A549 treated with DMSO at 1 μM for 4 hours (cell line): ENCODE measurements at places on chromosomes 3 and 15. TPM values are rescaled to one million over a fixed set of nuclear protein-coding genes. Genes with fewer than 3 reads are reported as not detected.

The ACTR8 gene
- 14.9 to 19.0 TPM (median 16.7 TPM) in 5 replicates for total RNA-seq

The ULK4 gene
- total RNA-seq: 4.0 to 10.2 TPM (median 5.2 TPM) in 5 replicates

The CCK gene
- total RNA-seq: 1.4 to 2.2 TPM (median 1.6 TPM) in 5 replicates

The IL5RA gene
- total RNA-seq: not detected in 5 replicates

The CISH gene
- 0.48 to 0.75 TPM (median 0.70 TPM) in 5 replicates for total RNA-seq

The QTRT2 gene
- total RNA-seq: 25.5 to 29.7 TPM (median 28.7 TPM) in 5 replicates

The EEFSEC gene
- 7.8 to 9.8 TPM (median 9.5 TPM) in 5 replicates for total RNA-seq

The NR1I2 gene
- not detected in 5 replicates for total RNA-seq

The ROPN1B gene
- not detected in 5 replicates for total RNA-seq

The ACAN gene
- total RNA-seq: 0.15 to 0.28 TPM (median 0.21 TPM) in 5 replicates

The SENP8 gene
- total RNA-seq: 0.92 to 1.9 TPM (median 1.8 TPM) in 5 replicates

The DIPK2A gene
- 6.4 to 9.6 TPM (median 7.8 TPM) in 5 replicates for total RNA-seq

The RFC4 gene
- total RNA-seq: 44.5 to 64.4 TPM (median 48.4 TPM) in 5 replicates

The SCN5A gene
- 0.57 to 1.3 TPM (median 0.92 TPM) in 5 replicates for total RNA-seq

The IQCB1 gene
- total RNA-seq: 10.3 to 12.1 TPM (median 11.6 TPM) in 5 replicates

The TM4SF1 gene
- total RNA-seq: 1,538 to 2,747 TPM (median 1,894 TPM) in 5 replicates

The CASR gene
- total RNA-seq: not detected in 5 replicates

The CORO2B gene
- 2.9 to 4.0 TPM (median 3.7 TPM) in 5 replicates for total RNA-seq

The CYP8B1 gene
- not detected in 5 replicates for total RNA-seq

The TAGLN3 gene
- not detected in 5 replicates for total RNA-seq

The CCDC191 gene
- total RNA-seq: 1.4 to 2.2 TPM (median 2.2 TPM) in 5 replicates

The CCDC33 gene
- 5.0 to 7.6 TPM (median 5.8 TPM) in 5 replicates for total RNA-seq

The ACKR2 gene
- 0.07 TPM in 1 of 5 replicates, not detected in the others for total RNA-seq

The ARHGEF26 gene
- 6.3 to 7.8 TPM (median 7.0 TPM) in 5 replicates for total RNA-seq

The CCDC13 gene
- total RNA-seq: 0.40 to 0.79 TPM (median 0.58 TPM) in 5 replicates

The SLC24A5 gene
- not detected in 5 replicates for total RNA-seq

The CHST13 gene
- 0.25 to 1.0 TPM (median 0.67 TPM) in 5 replicates for total RNA-seq

The PATL2 gene
- 0.17 to 0.33 TPM (median 0.24 TPM) in 4 of 5 replicates, not detected in the other for total RNA-seq
